Colonic mucosa (tissue), 4 donors: ENCODE measurements at places on chromosomes 6 and 20.

GRCh38 chr20:63708301-63709148, 686 bp downstream of the ZGPAT start:
- no peak for DNase-seq

- peak; percentile 67 for DNase-seq
Measured at GRCh38 chr6:33410711-33411631, at the start of gene PHF1. PHF1 (plus strand) TSS chr6:33411014; CDS start chr6:33412264, 1,250 bp downstream.

- no peak for DNase-seq
Measured at GRCh38 chr6:49805246-49805645, 18.2 kb upstream of the PGK2 start.

DNA sequence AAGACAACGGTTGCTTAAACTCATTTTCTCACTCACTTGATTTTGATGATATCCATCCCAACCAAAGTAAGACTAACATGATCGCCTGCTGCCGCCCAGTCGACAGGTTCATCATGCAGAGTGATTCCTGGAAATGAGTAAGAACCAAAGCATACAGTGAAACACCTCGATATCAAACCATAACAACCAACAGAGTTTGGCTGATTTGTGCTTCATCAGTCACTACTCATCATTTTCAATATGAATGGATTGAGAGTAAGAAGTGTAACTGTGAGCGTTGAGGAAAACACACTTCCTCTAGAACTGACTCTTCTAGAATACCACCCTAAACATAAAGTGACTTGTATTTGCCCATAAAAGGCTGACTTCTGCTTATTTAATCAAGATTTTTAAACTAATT, 29.2 kb upstream of the ALDH8A1 start:
- no peak for DNase-seq

GRCh38 chr6:135397172-135397952, 100.2 kb downstream of the AHI1 start:
- no peak for DNase-seq

- no peak for DNase-seq
Measured at GRCh38 chr20:57680131-57680716, 29.6 kb downstream of the PMEPA1 start.
